ENCODE measurements at places on chromosomes 12 and 14. TPM values are rescaled to one million over a fixed set of nuclear protein-coding genes. Genes with fewer than 3 reads are reported as not detected.

DNA sequence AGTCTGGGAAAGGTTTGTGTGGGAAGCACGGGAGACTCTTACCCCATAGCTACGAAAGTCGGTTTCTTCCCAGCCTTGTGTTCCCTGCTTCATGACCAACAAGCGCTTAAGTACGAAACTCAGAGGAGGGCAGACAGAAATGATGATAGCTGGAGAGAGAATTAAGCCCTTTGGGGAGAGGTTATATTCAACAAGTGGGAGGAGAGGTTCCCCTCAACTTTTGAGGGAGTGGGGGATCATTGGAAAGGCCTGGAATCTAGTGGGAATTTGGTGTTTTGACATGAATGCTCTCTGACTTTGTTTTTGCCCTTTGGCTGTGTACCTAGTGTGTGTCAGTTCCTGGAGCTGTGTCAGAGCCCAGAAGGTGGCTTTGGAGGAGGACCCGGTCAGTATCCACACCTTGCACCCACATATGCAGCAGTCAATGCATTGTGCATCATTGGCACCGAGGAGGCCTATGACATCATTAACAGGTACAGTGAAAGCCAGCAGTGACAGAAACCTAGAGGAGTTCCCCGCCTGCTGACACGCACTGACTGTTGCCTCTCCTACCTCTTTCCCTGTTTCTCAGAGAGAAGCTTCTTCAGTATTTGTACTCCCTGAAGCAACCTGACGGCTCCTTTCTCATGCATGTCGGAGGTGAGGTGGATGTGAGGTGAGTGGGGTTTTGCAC, 40.6 kb downstream of the FNTB start:
- no peak for DNase-seq

GRCh38 chr14:72254937-72255472, 322.8 kb downstream of the RGS6 start:
- no peak for DNase-seq

DNA sequence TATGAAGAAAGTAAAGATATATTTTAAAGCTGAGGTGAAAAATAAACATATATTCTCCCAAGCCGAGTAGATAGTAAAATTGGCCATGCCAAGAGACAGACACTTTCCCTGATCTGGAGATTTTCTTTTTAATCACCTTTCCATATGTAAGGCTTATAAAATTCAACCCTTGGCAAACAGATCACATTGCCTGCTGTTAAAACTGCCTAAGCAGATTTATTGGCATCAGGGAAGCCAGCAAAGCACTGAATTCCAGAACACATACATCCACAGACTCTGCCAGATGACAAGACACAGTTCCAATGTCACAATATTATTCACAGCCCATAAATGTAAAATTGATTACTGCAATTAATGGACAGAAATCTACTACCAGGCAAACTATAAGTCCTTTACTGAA, 78.2 kb upstream of the GARIN2 start:
- DNase-seq = no peak

DNA sequence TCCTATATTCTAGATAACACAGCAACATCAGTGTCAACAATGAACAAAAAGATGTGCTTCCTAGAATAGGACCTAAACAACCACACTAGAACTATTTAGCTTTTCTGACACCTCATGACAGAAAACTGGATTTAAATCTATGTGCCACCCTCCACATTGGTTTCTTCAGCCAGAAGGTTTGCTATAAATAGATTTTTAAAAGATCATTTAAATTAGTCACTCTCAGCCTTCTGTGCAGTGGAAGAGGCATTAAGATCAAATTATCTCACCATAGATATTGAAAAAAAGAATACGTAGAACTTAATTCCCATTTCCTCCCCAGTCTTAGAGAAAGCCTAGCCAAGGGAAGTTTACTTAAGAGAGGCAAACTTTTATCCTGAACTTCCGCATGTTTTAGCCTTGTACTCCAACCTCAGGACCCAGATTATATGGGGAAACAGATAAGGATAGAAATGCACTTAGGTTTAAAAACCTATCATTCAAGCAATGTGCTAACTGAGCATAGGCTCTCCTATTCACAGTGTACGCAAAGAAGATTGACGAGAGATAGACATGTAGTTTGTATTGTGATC, 59.6 kb downstream of the NELL2 start:
- DNase-seq = peak; percentile 3

DNA sequence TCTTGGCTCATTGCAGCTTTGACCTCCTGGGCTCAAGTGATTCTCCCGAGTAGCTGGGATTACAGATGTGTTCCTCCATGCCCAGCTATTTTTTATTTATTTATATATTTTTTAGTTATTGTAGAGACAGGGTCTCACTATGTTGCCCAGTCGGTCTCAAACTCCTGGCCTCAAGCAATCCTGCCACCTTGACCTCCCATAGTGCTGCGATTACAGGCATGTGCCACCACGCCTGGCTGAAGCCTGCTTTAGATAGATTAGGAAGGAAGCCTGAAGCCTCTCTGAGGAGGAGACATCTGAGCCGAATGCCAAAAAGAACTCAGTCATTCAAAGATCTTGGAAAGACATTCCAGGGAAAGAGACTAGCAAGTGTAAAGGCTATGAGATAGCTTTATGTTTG, 10.2 kb downstream of the INHBC start:
- no peak for DNase-seq

- DNase-seq = no peak
Observed at GRCh38 chr12:113663396-113663795, 191.7 kb upstream of the LHX5 start.

Gene DPPA3
- not detected for polyA plus RNA-seq

DNA sequence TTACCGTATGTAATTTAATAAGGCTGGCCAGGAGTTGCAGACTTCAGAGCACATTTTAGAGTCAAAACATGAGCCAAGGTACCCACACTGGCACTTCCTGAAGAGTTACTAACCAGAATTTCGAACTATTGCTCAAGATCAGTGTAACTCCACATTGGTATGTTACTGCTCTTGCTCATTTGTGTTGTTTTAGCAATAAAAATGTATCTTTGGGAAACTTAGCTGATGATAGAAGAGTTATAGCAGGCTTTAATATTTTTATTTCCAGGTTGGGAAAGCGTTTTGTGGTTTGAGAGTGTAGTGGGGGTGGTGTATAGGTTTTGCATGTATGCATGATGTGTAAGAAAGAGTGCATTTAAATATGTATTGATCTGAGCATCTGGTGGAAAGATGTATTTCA, 96.6 kb downstream of the SCN8A start:
- no peak for DNase-seq

DNA sequence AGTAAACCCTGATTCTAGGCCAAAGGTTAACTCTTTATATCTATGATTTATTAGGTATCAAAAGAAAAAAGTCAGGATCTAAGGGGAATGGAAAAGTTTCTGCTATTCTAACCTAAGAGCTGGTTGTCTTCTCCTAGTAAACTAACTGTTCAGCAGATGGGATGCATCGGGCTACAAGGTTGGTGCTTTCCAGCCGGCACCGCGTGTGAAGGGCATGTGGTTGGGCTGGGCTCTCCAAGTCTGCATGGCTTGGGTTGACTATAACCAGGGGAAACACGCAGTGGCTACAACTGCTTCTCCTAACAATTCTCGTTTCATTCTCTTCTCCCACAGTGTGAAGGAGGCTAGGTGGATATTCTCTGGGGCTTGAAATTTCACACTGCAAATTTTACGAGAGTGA, 354.5 kb downstream of the APAF1 start:
- peak; percentile 91 for DNase-seq

Gene DEPDC4
- polyA plus RNA-seq = 0.77 TPM

Measured in lung (tissue), 17 donors.